NCI-H1417 treated with DMSO at 0.1 percent for 48 hours (cell line): ENCODE measurements at places on chromosomes 6 and 20.

DNA sequence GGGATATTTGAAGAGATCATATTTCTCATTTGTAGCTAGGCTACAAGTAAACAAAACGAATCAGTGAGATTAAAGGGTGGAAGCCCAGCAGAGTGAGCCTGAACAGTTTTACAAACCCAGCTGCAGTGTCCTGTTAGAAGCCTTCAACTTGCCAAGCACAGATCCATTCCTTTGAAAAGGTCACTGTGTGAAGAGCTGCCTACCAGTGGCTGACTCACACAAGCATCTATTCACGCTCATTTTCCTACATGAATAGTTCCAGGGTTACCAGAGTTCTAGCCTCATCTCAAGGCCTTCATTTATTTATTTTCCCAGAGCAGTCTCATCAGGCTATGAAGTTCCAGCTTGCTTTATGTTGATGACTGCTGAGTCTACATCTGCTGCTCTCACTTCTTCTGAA is 25.7 kb upstream of the MLIP start:
- DNase-seq, result no peak

GRCh38 chr6:141658696-141659095 is 474.0 kb upstream of the GJE1 start:
- no peak for DNase-seq

- DNase-seq, result peak; percentile 76
Observed at GRCh38 chr20:14055127-14055742, 59.9 kb downstream of the MACROD2 start.

DNA sequence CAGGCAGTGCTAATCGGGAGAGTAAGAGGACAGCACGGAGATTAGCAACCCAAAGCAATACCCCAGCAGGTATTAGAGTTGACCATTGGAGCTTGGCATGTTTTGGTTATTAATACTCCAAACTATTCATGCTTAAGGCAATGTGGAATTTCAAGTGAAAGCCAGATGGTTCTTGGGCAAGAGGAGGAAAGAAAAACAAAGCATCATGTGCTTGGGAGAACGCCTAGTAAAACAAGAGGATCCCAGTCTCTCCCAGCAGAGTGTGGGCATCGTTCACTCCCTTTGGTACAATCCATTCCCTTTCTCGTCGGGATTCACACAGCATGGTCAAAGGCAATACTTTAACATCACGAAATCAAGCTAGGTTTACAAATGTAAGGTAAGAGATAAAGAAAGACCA is 349.8 kb downstream of the PRKN start:
- no peak for DNase-seq

DNA sequence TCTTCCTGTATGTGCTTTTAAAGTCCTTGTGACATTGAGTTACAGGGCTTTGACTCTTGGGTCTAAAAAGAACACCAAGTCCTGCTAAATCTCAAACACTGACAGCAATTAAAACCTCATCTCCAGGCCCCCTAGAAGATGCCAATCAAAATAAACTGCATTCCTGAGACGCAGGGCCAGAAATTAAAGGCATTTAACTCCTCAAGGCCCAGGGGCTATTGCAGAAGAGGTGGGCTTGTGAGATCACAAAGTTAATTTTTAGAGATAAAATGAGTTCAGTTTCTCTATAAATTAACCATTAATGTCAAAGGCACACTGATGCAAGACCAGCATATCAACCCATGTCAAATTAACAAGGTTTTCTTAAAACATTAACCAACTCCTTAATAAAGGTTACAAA is 145.6 kb upstream of the CARMIL1 start:
- no peak for DNase-seq

DNA sequence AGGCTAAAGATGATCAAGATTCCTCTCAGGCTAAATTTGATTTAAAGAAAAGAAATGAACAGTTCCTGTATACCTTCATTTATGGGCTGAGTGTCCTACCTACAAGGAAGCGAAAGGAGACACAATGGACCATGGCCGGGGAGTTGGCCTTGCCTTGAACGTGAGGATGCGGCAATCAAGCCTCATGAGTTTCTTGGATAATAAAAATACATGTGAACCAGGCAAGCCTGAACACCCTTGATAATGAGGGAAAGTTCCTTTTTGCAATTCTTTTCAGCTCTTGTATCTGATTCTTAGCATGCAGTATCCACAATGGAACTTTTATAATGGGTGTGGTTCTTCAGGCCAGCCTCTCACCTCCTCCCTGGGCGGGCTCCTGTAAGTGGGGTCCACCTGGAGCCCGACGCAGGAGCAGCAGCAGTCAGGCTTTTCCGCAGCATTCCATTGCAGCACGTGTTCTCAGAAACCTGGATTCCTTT is 83.8 kb downstream of the RNASET2 start:
- DNase-seq, result no peak

DNA sequence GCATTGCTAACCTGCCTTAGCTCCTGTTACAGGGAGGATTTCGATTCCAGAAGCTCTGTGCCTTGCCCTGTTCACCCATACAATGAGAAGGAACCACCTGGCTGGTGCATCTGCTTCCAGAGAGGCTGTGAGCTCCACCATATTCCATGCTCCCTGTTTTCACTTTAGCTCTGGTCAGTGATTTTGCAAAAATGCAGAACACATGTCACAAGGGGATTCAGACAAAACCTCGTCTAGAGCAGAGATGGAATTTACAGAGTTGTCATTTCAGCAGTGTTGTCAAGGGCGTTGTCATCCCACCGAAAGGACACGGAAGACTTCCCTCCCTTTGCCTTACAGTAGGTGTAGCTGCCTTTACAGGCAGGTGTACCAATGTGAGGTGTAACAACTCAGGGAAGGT is 223.0 kb upstream of the ARID1B start:
- DNase-seq, result no peak

- DNase-seq, result no peak
Observed at GRCh38 chr20:62511915-62512610, 36.3 kb upstream of the GATA5 start.

- DNase-seq, result no peak
Observed at GRCh38 chr6:49072885-49073620, 390.0 kb downstream of the MMUT start.

GRCh38 chr20:1081891-1082290 is 36.5 kb upstream of the PSMF1 start:
- no peak for DNase-seq

DNA sequence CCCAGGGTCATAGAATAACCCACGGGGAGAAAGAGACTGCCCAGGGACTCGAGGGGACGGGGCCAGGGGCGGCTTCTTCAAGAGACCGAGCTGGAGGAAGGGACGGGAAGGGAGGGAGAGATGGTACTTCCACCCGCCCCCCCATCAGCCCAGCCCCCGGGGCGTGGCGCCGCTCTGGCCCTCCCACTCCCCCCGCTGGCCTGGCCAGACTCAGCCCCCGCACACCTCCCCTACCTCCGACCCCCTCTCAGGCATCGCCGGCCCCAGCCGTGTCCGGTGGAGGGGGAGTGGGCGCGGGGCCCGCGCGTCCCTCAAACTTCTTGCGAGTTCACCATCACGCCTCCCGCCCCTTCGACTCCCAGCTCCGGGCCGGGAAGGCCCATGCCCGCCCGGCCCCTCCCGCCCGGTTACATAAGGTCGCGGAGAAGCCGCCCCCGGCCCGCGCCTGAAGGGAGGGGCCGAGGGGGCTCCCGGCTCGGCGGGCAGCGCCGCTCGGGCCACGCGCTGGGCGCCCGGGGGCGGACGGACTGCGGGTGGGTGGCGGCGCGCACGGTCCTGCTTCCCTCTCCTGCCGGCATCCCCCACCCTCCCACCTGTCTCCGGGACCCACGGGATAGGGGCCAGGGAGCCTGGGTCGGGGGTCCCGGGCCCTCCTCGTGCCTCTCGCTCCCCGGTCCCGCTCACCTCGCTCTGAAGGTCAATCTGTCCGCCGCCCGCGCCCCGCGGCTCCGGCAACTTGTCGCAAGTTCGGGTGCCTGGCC is 562 bp downstream of the TFEB start:
- no peak for DNase-seq

DNA sequence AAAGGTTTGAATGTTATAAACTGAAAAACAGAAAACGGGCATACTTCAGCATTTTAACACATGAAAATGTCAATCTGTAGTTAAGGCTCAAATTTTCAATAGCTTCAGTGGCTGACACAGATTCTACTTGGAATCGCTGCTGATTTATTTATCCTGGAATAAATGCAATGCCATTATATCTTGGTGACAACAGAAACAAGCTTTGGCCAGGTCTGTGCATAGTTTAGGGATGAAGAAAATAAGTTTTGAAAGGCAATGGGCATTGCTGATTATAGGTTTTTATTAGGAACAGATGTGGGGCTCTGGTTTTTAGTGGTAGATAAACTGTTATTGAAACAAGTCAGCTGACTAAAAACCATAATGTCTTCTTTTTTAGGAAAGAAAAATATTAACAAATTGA is 96.8 kb upstream of the SOX4 start:
- no peak for DNase-seq

GRCh38 chr20:20683481-20684321 is 28.7 kb downstream of the RALGAPA2 start:
- DNase-seq, result no peak

- DNase-seq, result no peak
Observed at GRCh38 chr20:61754976-61755778, 310.5 kb downstream of the TAF4 start.

DNA sequence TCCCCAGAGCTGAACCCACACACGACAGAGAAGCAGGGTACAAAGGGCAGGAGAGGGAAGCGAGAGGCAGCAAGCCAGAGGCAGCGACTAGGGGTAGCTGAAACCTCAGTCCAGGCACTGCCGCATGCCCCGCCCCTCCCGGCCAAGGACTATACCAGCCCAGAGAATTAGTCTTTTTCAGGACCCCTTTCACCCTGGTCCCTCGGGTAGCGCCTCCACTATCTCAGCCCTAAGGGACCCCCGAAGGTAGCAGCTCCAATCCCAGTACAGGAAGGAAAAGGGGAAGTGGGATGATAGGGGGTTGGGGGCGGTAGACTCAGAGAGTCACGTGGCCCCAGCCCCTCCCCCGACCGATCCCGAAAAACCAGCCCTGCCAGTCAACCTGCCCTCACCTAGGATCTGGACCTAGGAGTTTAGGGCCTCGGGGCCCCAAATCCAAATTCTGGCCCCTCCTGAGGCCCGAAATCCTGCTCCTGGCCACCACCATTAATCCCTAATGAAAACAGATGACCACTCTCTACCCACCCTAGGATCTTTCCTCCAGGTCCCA is 1.3 kb downstream of the RGL2 start:
- DNase-seq, result no peak

DNA sequence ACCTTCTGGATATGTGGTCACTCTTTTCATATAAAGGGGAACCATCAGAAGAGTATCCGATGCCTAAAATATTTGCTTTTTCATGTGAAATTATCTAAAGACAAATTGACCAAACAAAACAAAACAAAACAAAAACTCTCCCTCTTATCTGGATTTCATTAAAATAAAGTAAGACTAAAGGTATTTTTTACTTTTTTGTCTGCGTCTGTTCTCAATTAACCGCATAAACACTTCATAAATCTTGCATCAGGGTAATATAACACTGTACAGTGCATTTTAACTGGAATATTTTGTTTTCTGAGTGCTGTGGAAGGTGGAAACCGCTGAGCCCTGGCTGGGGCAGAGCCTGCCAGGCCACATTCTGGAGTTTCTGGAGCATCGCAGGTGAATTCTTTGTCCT is 234.1 kb upstream of the ZFP64 start:
- DNase-seq, result no peak

GRCh38 chr20:45238139-45238538 is 16.2 kb downstream of the SLPI start:
- DNase-seq, result no peak

DNA sequence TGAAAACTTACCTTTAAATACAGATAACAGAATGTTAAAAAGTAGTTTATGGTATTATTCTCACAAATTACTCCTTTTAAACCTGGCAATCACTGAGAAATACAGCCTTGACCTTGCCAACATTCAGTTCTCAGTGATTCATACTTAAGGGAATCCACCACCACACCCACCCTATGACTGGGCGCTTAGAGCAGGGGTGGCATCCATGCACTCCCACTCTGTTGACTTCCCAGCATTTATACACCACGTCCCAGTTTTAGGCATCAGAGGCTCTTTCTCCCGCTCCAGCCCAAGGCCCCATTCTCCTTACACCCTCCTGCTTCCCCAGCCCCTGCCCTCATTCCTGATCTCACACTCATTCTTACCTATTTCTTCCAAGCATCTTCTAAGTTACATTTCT is 16.3 kb downstream of the TRAF3IP2 start:
- DNase-seq, result no peak

DNA sequence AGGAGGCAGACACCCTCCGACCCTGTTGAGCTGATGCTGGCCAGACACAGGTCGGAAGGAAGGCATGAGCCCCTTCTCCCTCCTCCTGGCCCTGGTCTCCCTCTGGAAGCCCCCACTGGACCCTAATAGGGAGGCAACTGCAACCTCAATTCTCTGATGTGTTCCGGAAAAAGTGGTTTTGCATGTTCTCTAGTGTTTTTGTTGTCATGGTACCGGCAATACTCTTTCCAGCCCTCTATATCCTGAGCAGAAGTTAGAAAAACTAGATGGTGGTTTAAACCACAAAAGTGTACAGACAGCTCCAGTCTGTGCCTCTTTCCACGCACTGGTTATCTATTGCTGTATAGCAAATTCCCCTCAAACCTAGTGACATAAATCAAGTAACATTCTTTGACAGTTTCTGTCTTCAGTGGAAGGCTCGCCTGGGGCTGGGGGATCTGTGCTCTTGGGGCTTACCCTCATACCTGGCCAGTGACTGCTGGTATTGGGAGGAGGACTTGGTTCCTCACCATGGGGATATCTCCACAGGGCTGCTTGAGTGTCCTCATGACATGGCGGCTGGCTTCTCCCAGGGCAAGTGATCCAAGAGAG is 37.0 kb downstream of the SYTL3 start:
- DNase-seq, result no peak

- DNase-seq, result no peak
Observed at GRCh38 chr6:5676701-5677100, 330.0 kb downstream of the NRN1 start.

DNA sequence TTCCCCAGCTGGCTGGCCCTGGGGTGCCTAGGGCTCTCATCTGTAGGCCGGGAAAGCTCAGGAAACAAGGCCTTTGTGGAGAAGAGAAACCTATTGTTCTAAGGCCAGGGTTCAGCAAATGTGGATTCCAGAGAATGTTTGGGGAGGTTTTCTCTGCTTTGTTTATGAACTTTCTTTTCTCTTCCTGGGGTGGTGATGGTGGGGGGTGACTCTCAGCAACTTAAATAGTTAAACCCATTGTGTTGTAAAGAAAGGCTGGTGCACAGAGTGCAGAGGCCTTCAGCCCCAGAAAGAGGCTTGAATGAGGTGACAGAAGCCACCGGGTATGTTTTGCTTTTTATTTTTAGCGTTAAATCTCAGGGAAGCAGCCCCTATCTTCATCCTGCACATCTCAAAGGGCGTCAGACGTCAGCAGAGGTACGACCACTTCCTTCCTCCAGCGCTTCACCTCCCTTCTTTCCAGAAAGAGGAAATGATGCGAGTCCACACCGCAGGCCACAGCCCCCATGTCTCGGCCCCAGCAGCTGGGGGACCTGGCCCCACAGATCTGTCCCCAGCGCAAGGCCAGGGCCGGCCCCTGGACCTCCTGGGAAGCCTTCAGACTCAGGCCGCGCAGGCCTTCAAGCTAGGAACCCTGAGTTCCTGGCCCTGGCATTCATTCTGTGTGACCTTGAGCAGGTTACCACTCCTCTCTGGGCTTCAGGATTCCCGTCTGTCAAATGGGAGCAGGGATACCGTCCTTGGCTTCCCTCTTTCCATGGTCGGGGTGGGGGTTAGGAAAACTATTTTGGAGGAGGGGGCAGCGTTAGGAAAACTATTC is 605 bp upstream of the PPP1R16B start:
- DNase-seq, result no peak

- DNase-seq, result no peak
Observed at GRCh38 chr20:25476106-25477013, 68.9 kb downstream of the GINS1 start.
